ENCODE measurements at places on chromosomes 7 and 10.

DNA sequence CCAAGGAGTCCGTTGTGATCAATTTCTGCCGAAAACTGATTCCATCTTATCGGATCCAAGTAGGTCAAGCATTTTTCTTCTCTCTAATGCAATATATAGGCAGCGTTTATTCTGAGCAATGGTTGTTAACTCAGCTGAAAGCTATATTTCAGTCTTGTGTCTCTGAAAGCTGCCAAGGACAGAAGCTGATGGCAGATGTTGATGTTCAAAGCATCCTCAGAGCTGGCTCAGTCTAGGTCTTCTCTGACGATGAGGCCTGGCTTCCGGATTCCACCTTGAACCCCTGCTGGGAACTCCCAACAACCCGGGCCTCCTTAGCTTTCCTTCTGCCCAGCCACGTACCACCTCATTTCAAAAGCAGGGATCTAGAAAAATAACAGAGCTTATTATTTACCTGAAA, 863.6 kb downstream of the NRG3 start:
- DNase-seq = no peak

- DNase-seq = no peak
These were observed 36.6 kb downstream of the PIK3AP1 start for GRCh38 chr10:96683710-96684109.

- DNase-seq = no peak
These were observed 46.3 kb downstream of the LRMDA start for GRCh38 chr10:75477680-75478079.

GRCh38 chr7:73304071-73304470, 4.6 kb downstream of the NSUN5 start:
- DNase-seq = no peak

DNA sequence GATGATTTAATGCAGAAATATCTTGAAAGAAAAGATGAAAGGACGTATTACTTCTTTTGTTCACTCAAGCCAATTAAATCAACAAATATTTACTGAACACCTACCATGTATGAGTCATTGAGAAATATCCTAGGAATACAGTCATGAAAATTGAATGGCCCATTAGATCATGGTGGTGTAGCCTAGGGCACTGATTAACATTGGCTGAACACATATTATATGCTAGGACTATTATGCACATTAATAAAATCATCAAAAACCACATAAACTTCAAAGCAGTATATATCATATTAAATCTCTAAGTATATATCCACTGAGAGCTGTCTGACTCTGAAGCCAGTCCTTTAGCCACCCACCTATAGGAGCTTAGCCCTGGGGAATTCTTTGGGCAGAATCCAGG, 41.8 kb downstream of the FAM204A start:
- no peak for DNase-seq

DNA sequence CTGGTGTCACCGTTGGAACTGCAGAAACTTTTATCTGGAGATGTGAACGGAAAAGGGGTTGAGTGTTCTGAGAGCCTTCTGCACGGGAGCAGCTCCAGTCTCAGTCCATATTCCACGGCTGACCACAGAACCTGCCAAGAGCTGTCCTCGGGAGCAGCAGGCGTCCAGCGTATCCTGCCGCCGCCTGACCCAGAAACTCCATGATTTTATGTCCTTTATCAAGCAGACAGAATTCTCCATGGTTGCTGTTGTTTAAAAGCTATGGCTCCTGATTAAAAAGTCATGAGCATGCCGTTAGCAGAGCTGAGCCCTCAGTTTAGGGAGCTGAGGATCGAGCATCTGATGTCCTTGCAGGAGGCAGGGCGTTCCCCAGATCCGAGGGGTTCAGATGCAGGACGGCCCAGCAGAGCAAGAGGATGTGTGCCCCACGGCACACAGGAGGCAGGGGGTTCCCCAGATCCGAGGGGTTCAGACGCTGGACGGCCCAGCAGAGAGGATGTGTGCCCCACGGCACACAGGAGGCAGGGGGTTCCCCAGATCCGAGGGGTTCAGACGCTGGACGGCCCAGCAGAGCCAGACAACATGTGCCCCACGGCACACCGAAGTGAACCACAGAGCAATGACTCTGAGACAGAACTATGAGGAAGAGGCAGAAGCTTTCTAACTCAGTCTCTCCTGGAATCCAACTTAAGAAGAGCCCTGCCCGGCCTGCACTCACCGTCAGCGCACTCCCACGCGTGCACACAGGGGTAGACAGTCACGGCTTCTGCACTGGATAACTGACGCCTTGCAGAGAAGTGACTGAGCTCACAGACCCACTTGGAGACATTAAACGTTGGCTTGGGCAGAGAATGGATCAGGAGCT, 96.4 kb downstream of the WDR37 start:
- no peak for DNase-seq

DNA sequence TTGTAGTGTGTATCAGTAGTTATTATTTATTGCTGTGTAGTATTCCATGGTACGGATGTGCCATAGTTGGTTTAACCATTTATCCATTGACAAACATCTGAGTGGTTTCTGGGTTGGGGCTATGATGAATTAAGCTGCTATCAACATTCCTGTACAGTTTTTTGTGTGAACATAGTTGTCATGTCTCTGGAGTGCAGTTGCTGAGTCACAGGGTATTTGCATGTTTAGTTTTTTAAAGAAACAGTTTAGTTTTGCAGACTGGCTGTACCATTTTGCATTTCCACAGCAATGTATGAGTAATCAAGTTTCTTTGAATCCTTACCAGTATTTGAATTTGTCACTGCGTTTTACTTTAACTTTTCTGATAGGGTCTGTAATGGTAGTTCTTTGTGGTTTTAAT, 516.7 kb upstream of the CELF2 start:
- no peak for DNase-seq

- no peak for DNase-seq
These were observed 9.4 kb downstream of the CNNM2 start for GRCh38 chr10:102927311-102928010.

DNA sequence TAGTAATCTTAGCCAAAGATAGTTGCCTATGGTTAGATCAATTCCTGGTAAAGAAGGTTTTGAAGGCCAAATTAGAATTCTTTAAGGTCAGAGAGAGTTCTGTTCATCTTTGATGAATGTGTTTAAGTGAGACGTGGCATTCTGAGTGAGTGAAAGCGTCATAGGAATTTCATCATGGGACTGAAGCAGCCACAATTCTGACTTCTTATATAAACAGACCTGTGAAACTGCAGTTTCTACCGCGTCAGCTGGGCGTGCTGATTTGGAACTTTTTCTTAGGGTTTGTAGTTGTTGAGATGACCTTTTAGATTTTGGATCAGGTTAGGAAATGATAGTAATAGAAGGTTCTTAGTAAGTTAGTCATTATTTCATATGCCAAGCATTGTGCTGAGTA, 103.8 kb downstream of the CNNM2 start:
- DNase-seq = no peak

GRCh38 chr10:68153473-68154210, 44.4 kb downstream of the MYPN start:
- no peak for DNase-seq

DNA sequence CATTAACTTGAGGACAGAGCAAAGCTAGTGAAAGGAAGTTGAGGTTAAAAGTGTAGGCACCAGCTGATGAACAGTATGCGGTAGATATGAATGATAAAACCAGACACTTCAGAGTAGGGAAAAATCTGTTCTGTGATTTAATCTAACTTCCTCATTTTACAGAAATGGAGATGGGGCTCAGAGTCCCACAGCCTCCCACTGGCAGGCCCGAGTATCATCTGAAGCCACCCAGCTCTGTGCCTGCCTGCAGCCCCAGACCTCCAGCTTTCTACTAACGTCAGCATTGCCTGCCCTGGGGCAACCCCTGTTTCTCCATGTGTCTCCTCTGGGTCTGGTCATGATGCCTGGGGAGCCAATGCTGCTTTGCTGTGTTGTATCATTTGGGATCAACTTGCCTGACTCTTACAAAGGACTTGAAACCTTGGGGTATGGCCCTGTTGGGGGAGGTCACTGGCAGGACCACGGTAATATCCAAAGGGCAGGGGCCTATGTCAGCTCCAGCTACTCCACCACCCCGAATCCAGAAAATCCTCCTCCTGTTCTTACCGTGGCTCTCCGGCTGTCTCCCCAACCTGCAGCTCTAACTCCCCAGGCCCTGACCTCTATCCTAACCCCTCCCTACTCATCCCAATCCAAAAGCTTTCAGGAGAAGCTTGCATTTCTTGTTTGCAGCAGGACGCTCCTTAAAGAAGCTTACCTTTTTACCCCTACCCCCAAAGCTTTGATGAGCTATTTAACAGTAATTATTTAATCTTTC, 56.2 kb upstream of the NPY start:
- no peak for DNase-seq

GRCh38 chr7:134731616-134732015, 47.8 kb upstream of the CALD1 start:
- no peak for DNase-seq

DNA sequence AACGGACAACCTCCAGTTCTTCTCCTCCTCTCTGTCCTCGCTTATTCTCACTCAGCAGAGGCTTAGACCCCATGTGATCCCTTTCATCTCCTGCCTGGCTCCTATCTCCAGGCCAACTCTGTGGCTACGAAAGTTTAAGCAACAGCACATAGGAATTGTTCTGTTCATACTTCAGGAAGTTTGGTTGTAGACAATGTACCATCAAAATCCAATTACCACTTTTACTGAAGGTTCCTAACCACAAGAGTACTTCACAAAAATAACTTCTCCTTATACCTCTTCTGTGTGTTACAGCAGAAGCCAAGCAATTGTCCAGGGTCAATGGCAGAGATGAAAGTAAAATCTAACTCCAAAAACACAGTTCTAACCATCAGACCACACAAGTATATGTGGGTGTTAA, 80.0 kb downstream of the SLC25A13 start:
- no peak for DNase-seq

DNA sequence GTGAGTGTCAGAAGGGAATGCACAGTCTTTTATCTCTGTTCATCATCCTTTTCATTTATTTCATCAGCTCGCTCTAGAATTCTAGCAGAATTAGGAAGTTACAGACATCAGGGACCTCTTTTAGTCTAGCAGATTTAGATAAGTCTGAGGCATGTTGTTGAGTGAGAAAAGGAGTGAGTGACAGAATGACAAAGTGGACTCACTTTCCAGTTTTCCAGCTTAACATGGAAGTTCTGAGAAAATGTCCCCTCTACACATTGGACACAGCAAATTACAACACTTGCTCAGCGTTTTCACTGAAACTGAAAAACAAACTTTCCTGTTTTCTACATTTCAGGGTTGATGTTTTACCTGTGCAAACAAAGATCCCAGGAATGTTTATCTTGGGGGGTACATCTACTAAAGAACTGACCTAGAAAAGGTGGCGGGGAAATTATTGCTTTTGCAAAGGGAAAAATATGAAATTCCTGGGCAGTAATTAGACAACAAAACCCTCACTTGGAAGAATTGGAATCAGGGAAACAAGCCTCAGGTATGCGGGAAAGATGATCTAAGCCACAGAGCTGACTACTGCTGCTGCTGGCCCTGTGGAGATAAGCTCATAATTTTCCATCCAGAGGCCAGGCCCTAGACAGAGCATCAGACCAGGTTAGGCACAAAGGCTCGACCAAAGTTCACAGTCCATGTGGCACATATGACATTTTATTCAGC, 14.6 kb upstream of the CYP3A5 start:
- DNase-seq = no peak

DNA sequence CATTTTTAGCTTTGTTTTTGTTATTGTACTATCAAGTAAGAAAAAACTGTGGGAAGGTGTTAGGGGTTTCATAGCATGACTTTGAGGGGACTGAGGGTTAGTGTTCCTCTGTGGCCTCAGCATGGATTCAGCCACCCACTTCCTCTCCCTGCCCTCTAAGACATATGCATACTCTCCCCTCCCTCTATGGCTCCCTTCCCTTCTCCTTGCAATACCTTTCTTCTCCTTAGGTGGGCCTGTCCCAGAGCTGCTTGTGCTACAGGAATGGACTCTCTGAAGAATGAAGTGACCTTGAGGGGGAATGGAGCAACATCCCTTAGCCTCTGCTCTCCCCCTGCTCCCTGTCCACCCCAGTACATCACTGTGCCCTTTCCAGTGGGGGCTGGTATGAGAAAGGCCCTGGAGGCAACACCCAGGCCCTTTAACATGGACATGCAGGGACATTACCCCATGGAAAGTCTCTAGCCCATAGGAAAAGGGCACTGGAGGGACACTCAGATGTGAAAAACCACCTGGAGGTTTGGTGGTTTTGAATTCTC, 22.4 kb downstream of the CDH23 start:
- no peak for DNase-seq

DNA sequence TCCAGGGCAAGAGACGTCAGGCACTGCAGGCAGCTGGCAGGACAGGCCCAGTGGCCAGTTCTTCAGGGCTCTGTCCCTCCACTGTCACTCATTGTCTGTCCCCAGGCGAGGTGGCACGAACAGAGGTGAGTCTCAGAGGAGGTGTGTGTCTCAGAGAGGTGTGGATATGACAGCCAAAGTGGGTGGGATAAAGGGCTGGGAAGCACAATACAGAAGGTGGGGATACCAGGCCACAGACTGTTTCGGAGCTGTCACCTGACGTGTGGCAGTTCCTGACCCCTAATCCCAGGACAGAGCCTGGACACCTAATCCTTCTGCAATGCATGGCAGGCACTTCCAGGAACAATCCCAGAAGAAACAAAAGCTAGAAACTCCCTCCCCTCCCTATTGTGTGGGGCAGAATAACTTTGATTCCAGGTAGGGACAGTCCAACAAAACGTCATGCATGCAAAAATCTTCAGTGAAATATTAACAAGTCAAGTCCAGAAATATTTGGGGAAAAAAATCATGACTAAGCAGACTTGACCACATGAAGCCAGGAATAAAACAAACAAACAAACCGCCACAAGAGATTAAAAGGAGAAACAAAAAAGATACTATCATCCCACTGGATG, 11.6 kb downstream of the KLRG2 start:
- DNase-seq = no peak

- DNase-seq = no peak
These were observed 82.2 kb downstream of the ALOX5 start for GRCh38 chr10:45456233-45456632.

GRCh38 chr7:157495594-157495993, 158.8 kb downstream of the DNAJB6 start:
- DNase-seq = no peak

GRCh38 chr7:18529239-18529638, 33.7 kb downstream of the HDAC9 start:
- DNase-seq = no peak

GRCh38 chr7:29007127-29007526, 49.0 kb upstream of the TRIL start:
- DNase-seq = no peak

GRCh38 chr10:122140461-122140902, 130.6 kb upstream of the BTBD16 start:
- no peak for DNase-seq

DNA sequence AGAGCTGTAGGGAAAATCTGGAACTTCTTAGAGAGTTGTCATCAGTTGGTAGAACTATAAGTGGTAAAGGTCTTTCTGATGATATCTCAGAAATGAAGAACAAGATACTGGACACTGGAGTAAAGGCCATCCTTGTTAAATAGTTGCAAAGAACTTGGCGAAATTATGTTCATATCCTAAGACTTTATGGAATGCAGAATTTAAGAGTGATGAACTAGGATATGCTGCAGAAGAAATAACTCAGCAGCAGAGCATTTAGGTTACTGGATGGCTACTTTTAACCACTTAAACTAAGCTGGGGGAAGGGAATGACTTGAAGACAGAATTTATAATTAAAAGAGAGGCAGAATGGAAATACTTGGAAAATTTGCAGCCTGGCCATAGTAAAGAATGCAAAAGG, 23.7 kb downstream of the PTEN start:
- DNase-seq = no peak
